ENCODE measurements at places on chromosomes 13 and 19.

DNA sequence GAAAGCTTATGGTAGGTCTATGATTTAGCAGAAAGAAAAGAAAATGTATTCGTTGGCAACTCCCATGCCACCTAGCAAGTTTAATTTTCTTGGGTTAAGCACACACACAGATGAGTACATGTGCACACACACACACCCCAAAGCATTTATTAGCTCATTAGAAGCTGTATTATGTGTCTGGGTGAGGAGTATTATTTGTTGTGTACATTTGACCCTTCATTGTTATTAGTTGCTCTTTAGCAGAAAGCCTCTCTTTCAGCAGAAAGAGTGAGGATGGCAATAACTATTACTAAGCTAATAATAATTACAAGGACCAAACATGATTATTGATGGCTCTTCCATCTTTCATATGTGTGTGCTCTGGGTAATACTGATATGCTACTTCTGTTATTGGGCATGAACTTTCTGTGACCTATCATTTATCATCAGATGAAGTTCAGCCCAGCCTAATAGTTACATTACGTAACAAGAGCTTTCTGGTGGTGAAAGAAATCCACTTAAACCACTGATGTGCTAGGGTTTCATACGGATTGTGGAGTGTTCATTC, 177.4 kb upstream of the OBI1 start:
- DNase-seq: no peak

GRCh38 chr13:113804017-113804702, 45.1 kb downstream of the TMEM255B start:
- DNase-seq: no peak

DNA sequence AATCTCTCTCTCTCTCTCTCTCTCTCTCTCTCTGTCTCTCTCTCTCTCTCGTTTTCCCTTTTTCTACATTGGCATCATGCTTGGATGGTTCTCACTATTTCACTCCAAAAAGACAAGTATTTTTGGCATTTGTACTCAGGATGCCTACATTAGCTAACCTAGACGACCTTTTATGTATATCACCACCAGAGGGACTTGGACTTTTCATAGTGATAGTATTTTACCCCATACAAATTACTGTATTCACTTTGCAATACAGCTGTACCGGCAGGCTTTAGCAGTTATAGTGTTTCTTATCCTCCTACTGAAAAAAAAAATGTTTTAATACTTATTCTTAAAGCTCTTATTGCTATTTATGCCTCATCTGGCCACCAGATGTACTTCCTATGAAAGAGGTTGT, 687.2 kb upstream of the KLHL1 start:
- DNase-seq: no peak

DNA sequence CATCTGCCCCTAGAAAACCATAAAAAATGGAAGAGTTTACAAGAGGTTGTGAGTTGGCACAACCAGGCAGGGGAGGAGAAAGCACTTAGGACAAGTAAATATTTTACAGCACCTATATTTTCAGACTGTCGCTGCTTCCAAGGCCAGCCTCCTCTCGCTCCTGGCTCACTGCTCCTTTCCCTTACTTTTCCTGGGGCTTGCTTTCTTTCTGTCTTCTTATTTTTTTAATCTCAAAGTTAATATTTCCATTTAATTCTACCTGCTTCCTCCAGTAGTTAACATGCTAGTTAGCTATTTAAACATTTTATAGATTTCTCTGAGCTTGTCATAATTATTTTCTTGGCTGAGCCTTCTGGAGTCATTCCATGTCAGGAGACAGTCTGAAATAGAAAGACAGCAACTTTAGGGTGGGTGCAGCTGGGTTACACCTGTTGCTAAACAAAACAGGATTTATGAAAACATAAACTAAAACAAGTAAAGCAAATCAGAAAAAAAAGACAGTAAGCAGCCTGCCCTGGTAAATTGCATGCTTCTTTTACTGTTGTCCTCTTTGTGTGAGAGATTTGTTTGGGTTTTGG, 330.1 kb downstream of the DLEU7 start:
- DNase-seq: no peak

- DNase-seq: no peak
These were observed 12.4 kb downstream of the LHFPL6 start for GRCh38 chr13:39590466-39591036.

- no peak for DNase-seq
These were observed 165.5 kb downstream of the NBEA start for GRCh38 chr13:35107535-35107934.

DNA sequence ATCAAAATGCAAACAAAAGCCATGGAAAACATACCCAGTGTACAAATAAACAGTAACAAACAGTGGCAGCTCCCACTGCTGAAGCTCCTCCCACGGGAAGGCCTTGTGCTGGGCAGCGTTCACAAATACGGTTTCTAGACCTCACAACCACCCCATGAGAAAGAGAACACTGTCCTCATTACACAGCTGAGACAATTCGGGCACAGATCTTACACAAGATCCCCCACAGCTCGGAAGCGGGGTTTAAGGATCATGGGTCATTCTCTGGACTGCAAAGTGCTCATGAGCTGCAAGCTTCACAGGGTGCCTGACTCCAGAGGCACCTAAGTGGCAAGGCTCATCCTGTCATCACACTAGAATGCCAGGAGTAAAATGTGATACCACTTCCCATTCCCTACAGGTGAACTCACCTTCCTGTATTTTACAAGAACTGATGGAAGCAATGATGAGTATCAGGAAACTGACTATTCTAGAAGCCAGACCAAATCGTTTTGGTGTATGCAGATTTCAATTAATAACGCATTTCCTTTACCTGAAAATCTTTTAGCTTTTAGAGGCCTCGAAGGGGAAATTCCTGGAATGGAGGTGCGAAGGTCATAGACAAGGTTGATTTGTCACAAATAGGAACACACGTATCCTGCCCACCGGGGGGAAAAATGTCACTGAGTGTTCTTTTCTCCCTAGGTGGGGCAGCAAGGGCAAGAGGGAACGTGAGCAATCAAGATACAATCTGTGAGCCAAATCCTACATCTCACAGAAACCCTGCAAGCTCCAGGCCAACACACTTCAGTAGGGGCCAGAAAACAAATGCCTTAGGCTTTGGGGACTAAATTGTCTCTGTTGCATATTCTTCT, 41.2 kb downstream of the STK24 start:
- DNase-seq: no peak

GRCh38 chr13:21426238-21426637, 32.9 kb downstream of the ZDHHC20 start:
- DNase-seq: no peak

DNA sequence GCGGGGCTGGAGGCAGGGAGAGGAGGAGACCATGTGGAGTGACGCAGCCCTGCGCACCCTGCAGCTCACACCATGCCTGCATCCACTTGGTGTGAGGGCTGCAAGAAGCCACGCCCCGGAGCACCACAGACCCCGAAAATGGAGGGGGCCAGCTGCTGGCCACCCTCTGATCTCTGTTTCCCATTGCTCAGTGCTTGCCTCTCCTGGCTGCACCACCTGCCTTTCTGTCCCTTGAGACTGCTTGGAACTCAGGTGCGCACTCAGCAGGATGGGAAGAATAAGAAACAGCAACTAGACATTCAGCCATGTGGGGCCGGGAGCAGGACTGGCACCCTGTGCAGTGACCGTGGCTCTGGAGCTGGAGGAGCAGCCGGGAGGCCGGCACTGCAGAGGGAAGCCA, 64.0 kb downstream of the ANKRD10 start:
- no peak for DNase-seq

DNA sequence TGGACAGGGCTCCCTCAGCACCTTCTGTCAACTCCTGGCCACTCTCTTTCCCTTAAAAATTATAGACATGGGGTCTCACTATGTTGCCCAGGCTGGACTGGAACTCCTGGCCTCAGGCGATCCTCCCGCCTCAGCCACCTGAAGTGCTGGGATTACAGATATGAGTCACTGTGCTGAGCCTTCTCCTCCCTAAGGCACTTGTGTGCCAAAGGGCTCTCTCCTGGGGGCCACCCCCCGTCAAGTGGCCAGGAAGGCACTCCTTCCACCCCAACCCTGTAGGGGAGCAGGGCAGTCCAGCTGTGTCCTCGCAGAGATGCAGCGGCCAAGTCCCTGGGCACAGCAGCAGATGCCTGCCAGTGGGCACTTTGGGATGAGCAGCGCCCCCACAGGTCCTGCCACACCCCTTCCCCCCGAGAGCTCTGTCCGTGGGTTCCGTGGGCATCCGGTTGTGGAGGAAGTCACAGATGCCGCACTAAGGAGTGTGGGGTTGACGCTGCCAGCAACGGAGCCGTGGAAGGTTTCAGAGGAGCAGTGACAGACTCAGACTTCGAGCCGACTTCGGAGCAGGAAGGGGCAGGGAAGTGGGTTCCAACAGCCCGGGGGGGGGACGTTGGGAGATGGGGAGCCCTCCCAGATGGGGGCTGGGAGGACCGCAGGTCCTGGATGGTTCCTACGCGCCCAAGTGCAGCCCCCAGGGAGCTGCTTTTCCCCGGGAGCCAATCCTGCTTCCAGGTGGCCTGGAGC, 3.3 kb upstream of the UQCR11 start:
- no peak for DNase-seq

DNA sequence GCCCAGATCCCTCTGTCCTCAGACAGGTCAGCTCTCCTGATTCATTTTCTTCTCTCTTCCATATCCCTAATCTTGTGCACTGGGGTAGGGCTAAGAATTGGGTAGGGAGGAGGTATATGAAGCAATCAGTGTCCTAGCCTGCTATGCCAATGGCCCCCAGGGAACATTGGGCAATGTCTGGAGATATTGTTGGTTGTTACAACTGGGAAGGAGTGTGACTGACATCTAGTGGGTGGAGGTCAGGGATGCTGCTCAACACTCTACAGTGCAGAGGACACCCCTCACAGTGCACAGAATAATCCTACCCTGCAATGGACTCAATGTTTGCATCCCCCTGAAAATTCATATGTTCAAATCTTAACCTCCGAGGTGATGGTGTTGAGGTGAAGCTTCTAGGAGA, 57.5 kb downstream of the CPAMD8 start:
- no peak for DNase-seq

DNA sequence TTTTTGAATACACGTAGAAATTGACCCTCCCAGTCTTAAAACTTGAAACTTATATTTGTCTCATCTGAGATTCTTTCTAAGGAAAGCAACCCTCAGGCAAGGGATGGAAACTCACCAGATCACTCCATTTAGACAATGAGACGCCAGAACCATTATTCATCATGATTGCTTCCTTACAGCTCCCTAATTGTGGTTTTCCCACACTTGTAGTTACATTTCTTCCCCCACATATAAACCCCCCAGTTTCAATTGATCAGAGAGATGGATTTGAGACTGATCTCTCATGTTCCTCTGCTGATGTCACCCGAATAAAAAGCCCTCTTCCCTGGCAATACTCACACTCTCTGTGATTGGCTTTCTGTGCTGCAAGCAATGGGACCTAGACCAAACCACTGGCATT, 197.9 kb upstream of the STARD13 start:
- DNase-seq: no peak
